ENCODE measurements at places on chromosomes 7 and 10.

GRCh38 chr10:6269953-6270867 is 67.5 kb downstream of the PFKFB3 start:
- DNase-seq = peak; percentile 32

DNA sequence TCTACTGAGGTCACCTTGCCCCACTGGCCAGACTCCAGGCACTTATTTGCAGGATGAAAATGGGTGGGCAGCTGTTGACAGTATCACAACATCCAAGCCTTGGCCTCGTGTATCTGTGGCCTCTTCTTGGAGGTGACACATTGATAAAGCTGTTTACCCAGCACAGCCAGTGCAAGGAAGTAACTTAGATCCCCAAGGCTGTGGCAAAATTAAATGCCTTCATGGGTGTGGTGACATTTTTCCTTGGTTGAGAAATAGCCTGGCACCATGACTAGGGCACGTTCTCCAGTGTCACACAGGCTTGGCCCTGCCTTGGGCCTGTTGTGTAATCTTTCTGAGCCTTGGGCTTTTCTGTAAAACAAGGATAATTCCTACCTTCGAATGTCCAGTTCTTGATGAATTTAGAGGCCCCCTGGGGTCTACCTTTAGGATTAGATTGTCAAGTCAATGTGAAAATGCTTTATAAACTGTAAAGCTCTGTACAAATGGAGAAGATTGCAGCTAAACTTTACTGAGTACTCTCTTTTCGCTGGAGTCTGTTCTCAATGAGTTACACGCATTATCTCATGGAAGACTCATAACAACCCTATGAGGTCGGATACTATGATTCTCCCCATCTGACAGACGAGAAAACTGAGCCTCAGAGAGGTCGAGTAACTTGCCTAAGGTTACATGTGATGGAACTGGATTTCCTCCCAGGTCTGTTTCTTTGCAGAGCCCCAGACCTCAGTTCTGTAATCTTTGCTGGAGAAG is 46.7 kb upstream of the LOXL4 start:
- no peak for DNase-seq

DNA sequence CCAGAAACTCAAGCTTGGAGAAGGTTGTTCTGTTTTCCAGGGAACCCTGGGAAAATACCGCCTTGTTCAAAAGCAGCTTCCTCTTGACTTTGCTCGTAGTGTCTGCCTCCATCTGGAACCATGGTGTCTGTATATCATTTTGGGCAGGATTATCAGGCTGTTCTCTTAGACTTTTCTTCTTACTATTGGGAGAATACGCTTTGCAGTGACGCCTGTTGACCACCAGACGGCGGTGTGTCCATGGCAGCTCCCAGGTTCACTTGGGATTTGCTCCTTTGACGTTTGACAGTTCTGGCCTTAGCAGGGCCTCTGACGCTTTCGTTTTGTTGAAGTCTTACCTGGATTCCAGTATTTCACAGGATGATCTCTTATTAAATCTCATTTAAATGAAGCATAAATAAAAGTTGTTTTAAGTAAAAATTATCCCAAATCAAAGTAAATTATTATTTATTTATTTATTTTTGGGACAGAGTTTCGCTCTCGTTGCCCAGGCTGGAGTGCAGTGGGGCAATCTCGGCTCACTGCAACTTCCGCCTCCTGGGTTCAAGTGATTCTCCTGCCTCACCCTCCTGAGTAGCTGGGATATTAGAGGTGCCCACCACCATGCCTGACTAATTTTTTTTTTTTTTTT is 41.8 kb upstream of the GJD4 start:
- DNase-seq = no peak

GRCh38 chr7:103823084-103823483 is 166.4 kb downstream of the RELN start:
- no peak for DNase-seq

- DNase-seq = no peak
These were observed 26.6 kb downstream of the FGF8 start for GRCh38 chr10:101749047-101750016.

- DNase-seq = no peak
These were observed 267.5 kb downstream of the SDK1 start for GRCh38 chr7:3568516-3568915.

DNA sequence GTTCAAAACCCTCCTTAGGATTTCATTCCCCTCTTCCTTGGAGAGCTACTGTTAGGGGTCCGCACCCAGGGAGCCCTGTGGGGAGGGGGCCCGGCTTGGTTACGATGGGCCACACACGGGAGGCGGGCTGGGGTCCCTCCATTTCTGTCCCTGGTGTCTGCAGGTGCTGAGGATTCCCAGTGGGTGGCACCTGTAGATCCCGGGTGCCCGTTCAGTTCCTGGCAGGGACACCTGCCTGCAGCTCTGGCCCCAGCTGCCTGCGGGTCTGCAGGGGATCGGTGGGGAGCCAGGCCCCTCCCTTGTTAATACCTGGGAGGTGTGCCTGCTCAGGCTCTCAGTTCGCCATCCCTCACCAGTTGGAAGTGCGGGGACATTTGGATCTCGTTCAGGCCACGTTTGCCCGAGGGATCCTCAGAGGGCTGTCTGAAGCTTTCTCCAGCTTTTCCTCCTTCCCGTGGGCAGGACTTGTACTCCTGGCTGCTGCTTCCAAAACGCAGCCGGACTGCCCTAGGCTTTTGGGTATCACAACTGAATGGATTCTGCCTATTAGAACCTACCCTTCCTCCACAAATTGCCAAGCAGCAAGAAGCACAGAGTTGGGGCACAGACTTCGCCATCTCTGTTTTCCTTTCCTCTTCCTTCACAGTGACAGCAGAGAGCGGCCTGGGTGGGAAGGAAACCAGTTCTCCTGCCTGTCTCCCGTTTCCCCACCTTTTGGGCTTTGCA is 22.3 kb upstream of the IL15RA start:
- no peak for DNase-seq

DNA sequence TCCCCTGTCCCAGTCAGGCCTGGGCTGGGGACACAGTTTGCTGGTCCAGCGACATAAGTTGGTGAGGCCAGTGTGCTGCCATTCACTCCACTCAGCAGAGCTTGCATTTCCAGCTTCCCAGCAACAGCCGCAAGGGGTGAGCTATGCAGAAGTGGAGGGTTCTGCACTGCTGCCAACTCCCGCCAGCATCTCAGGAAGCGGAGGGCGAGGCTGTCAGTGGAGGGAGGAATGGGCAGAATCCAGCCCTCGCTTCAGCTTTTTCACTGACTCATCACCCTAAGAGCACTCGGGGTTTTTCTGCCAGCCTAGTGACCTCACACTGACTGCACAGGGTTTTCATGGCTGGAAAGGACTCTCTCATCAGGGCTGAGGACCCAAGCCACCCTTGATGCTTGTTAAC is 625.1 kb upstream of the MKI67 start:
- DNase-seq = no peak

DNA sequence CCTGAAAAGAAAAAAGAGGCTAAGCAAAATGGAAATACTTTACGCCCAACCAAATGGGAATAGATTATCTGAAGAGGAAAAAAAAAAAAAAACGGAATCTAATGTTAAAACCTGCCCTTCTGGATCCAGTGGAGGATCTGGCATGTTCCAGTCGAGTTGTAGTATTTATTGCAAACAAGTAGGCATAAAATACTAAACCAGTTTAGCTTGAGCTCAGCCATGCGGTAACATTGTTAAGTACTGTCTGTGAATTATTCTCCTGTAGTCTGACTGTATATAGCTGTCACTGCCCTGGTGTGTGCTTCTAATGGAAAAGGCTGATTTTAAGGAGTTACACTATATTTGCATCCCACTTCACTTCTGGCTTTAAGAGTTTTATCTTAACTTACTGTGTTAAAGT is 40.3 kb downstream of the CELF2 start:
- DNase-seq = no peak

- no peak for DNase-seq
These were observed 51.8 kb upstream of the SUN1 start for GRCh38 chr7:780516-780915.

DNA sequence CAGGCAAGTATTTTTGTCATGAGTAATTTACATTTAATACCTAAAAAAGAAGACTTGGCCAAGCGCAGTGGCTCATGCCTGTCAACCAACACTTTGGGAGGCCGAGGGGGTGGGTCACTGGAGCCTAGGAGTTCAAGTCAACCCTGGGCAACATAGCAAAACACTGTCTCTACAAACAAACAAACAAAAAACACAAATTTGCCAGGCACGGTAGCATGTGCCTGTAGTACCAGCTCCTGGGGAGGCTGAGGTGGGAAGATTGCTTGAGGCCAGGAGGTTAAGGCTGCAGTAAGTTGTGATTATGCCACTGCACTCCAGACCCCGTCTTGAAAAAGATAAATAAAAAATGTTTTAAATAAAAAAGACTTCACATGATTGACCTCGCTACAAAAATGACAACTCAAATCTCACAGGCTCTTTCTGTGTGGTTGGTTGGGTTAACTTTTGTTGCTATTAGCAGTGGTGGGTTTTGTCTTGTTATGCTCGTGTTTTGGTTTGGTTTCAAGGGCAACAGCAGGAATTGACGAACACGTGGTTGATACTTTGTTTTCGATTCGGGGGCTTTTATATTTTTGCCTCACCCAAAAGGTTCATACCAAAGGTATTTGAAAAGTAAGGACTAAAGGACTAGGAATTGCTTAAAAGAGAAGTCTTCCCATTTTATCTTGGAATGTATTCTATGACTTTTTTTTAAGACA is 227.2 kb upstream of the MKLN1 start:
- no peak for DNase-seq

DNA sequence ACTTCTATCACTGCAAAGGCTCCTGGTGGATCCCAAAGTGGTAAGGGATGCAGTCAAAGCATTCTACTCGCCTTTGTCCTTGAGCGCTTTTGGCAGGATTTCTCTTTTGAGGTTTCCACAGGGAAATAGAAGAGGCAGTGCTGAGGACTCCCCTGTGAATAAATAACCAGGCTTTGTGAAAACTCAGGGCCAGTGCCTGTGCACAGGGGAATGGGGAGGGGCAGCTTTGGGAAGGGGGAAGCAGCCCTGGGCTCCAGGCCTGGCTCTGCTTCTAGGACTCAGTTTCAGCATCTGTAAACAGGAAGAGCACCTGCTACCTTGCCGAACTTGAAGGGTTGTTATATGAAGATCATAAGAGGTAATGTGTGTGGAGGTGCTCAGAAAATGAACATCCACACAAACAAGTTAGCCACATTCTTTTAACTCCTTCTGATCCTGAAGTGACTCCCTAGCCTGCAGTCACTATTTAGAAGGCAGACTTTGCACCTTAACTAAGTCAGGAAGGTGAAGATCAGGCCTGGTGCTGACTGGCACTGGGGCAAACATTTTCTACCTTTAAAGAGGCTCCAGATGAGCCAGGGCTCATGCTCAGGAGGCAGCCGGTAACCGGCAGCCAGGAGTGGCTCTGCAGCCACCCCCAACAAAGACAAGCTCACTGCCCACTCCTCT is 22.5 kb upstream of the MMP21 start:
- DNase-seq = no peak

DNA sequence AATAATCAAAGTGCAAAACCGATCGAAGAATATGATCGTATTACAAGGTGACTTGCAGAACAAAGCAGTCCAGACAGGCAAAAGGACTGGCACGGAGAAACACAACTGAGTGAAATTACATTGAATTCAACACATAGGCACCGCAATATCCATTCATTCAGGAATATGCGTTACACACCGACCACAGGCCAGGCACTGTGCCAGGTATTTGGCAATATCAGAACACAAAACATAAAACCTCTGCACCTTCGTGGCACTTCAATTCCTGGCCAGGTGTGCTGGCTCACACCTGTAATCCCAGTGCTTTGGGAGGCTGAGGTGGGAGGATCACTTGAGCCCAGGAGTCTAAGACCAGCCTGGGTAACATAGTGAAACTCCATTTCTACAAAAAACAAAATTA is 187.9 kb downstream of the DIP2C start:
- DNase-seq = no peak

DNA sequence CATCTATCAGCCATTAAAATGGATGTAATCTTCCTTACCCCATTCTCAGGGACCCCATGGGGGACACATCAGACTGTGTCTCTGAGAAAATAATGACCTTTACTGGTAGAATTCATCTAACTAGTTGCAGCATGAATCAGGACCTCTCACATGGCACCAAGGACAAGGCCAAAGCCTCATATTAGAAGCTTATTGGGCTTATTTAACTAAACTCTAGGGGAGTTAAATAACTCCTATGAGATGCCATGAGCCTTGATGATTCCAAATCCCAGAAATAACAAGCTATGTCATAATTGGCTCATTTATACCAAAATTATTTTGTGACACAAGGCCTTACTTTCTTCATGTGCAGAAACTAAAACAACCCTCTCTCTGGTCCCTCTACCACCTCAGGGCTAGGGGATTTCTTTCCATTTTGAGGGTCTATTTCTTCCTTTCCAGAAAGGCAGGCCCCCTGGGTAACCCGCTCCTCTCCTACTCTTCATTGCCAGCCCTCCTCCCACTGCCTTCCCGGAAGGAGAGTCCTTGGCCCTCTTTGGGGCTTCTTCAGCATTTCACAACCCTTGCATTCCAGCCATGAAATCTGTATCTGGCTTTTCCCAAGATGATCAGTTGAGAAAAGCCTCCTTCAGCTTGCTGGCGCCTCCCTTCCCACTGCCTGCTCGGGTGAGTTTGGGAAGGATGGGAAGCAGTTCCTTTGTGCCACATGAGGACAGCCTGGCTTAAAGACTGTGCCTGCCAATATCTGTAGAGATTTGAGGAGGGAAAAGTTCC is 41.8 kb upstream of the TRIM8 start:
- DNase-seq = no peak

DNA sequence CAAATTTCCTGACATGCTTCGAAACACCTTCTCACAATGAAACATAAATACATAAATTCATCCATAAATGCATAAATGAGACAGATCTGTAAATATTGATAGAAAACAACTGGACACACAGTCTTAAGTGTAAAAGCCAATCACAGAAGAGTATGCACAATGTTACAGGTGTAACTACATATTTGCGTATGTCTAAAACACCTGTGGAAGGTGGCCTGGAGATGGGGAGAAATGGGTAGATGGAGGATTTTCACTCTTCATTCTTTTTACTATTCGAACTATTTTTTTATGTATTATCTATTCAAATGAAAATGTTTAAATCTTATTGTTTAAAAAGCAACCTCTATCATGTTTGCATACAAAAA is 860 bp downstream of the IQUB start:
- DNase-seq = no peak

GRCh38 chr7:30225863-30226613 is 58.4 kb upstream of the ZNRF2 start:
- no peak for DNase-seq

- DNase-seq = no peak
These were observed 28.4 kb upstream of the IFRD1 start for GRCh38 chr7:112421666-112422486.

- DNase-seq = no peak
These were observed 166.0 kb upstream of the GDF10 start for GRCh38 chr10:47133871-47134570.

DNA sequence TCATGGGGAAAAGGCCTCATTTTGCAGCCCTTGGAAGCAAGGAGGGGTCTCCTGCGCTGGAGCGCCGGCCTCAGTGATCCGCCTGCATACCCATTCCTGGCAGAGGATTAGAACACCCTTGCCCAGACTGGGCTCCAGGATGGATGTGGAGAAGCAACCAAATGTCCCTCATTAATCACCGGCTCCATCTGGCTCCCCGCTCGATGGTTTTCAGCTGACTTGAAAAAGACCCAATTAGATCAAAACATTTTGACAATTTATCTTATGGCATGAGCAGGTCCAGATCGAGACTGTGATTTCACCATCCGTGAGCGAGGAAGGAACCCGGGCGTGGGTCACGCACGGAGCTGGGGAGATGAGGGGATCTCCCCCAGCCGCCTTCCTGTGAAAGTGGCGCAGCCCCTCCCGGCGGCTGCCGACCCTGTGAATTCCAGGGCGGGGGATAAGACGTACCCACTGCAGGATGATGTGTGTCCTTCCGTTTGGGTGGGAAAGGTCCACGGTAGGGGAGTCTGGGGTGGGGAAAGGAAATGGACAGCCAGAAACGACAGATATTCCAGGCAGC is 141.6 kb downstream of the EMX2 start:
- DNase-seq = no peak

GRCh38 chr7:69796416-69796815 is 198.1 kb downstream of the AUTS2 start:
- DNase-seq = no peak
